ENCODE measurements at places on chromosomes 3 and 15. TPM values are rescaled to one million over a fixed set of nuclear protein-coding genes. Genes with fewer than 3 reads are reported as not detected.

DNA sequence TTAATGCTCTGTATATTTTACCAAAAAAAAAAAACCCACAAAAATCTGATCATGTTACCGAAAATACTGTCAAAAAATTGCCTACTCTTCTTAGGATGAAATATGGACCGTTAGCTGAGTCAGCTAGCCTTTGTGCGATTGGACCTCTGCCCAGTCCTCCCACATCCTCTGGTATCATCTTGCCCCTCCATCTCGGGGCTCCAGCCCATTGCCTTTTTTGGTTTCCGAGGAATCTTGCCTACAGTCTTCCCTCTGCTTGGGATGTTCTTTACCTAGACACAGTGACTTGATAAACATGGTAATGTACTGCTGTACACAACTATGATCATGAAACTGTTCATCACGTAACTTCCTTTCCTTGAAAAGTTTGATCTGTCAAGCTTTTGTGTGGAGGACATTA is 371.4 kb downstream of the SV2B start:
- no peak for DNase-seq
- H3K4me1 ChIP-seq: no peaks in the 10 kb centered on the region
- H3K27ac ChIP-seq: no peak overlapping the region
- no peak overlapping the region for H3K4me3 ChIP-seq
- no peaks in the 10 kb centered on the region for H3K36me3 ChIP-seq

DNA sequence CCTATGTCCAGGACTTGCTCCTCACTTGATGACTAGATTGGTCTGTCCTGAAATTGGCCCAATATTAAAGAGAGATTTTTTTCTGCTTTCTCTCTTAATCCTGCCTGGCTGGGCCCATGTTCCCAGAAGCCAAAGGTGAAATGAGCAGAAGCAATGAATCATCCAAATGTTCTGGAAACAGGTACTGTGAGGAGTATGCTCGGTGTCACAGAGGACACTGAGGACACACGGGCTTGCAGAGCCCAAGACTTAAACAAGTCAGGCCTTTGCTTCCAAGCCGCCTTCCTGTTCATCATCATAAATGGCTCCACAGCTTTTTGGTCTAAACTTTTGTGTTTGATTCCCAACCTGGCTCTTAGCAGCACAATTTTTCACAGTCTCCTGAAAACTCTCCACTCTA is 31.4 kb downstream of the EIF3J start:
- peaks cover 16% of the 10 kb centered on the region for H3K36me3 ChIP-seq
- no peak overlapping the region for H3K4me3 ChIP-seq
- no peaks in the 10 kb centered on the region for H3K4me1 ChIP-seq
- DNase-seq: no peak

DNA sequence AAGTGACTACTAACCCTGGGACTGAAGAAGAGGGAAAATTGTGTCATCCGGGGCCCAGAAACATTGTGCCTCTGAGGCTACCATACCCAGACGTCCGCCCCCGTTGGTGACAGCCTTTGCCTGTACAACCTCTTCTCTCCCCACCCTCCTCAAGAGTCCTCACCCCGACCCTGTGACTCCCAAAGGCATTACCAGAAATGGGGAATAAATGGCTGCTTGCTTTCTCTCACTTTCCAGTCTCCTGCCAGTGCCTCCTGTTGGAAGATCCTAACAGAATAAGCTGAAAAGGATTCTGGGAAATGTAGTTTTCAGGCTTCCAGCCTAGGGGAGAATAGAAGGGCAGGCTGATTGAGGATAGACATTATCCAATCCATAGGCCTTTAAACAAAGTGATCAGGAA is 30.8 kb upstream of the SLC25A36 start:
- H3K36me3 ChIP-seq: no peaks in the 10 kb centered on the region
- H3K27me3 ChIP-seq: no peaks in the 10 kb centered on the region
- no peaks in the 10 kb centered on the region for H3K4me1 ChIP-seq
- no peak overlapping the region for H3K4me3 ChIP-seq
- no peak overlapping the region for H3K27ac ChIP-seq

GRCh38 chr15:41790756-41791546 is 16.7 kb downstream of the MAPKBP1 start:
- H3K4me3 ChIP-seq: no peak overlapping the region
- peak; percentile 85 for DNase-seq
- peak overlapping the region; percentile 93 for H3K27ac ChIP-seq
- no peaks in the 10 kb centered on the region for H3K27me3 ChIP-seq

The SLC25A26 gene
- 23.5 TPM for polyA plus RNA-seq

The CEP19 gene
- polyA plus RNA-seq: 0.53 TPM

The RETNLB gene
- not detected for polyA plus RNA-seq

GRCh38 chr15:67618297-67618696 is 75.8 kb downstream of the MAP2K5 start:
- H3K4me1 ChIP-seq: no peaks in the 10 kb centered on the region
- H3K27me3 ChIP-seq: no peaks in the 10 kb centered on the region
- H3K4me3 ChIP-seq: no peak overlapping the region
- no peaks in the 10 kb centered on the region for H3K36me3 ChIP-seq
- DNase-seq: no peak
- no peak overlapping the region for H3K27ac ChIP-seq

DNA sequence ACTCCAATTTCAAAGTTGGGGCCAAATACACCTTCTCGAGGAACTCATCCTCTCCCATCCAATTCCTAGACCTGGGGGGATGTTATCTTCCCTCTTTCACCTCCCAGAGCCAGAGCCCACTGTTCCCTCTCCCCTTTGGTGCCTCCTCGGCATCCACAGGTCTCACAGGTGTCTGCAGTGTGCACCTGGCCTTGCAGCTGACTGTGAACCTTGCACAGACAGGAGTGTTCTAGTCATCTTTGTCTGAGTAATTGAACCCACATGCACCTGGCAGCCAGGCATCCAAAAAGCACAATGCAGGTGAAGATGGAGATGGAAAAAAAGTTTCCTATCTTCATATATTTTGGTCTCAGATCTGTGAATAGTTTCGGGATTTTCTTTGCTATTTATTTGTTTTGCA is 30.8 kb downstream of the PCOLCE2 start:
- no peak overlapping the region for H3K27ac ChIP-seq
- H3K36me3 ChIP-seq: no peaks in the 10 kb centered on the region
- H3K4me1 ChIP-seq: no peaks in the 10 kb centered on the region
- peaks cover 14% of the 10 kb centered on the region for H3K27me3 ChIP-seq
- no peak for DNase-seq

The CCDC9B gene
- 7.6 TPM for polyA plus RNA-seq

DNA sequence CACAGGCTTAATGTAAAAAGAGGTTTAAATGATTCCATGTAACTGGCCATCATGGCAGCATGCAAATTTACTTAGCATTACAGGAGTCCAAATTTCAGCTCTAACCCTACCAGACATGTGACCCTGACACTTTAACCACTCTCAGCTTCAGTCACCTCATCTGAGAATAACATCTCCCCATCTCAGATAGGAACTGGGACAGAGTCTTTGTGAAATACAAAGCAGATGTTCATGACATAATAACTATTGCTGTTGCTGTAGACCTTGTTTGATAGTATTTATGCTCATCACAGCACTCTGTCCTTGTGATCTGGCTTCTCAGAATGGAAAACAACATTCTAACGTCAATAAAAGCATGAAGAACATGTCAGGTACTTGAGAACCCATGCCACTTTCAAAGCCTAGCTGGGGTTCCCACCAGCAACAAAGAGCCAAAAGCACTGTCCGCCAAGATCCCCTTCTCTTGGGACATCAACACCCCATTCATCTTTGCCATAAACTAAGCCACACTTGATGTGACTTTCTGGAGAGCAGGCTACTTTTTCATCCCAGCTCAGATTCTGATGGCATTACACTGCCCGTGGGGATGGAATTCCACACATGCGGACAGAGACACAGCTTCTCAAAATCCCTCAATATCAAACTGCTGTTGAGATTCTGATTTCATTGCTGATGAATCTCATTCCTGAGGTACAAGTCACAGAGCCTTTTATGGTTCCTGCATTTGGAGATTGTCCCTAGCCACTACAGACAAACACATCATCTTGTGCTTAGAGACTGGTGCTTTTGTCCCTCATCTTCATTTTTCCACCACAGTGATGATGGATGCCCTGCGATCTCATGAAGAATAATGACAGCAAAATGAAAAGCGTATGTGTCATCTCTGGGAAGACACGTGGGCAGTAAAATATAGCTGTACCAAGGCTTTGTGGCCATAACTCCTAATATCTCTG is 202.7 kb downstream of the TNIK start:
- no peak for DNase-seq
- H3K36me3 ChIP-seq: no peaks in the 10 kb centered on the region
- H3K27me3 ChIP-seq: no peaks in the 10 kb centered on the region
- no peak overlapping the region for H3K4me3 ChIP-seq
- H3K4me1 ChIP-seq: peaks cover 39% of the 10 kb centered on the region
- no peak overlapping the region for H3K27ac ChIP-seq

GRCh38 chr15:71788646-71789579 is 21.4 kb upstream of the NR2E3 start:
- no peak overlapping the region for H3K4me3 ChIP-seq
- H3K27ac ChIP-seq: peak overlapping the region; percentile 34
- H3K27me3 ChIP-seq: no peaks in the 10 kb centered on the region
- DNase-seq: peak; percentile 59

- no peaks in the 10 kb centered on the region for H3K27me3 ChIP-seq
- H3K27ac ChIP-seq: no peak overlapping the region
- H3K36me3 ChIP-seq: no peaks in the 10 kb centered on the region
- no peak for DNase-seq
Observed at GRCh38 chr3:46668116-46668515, 25.4 kb downstream of the ALS2CL start.

DNA sequence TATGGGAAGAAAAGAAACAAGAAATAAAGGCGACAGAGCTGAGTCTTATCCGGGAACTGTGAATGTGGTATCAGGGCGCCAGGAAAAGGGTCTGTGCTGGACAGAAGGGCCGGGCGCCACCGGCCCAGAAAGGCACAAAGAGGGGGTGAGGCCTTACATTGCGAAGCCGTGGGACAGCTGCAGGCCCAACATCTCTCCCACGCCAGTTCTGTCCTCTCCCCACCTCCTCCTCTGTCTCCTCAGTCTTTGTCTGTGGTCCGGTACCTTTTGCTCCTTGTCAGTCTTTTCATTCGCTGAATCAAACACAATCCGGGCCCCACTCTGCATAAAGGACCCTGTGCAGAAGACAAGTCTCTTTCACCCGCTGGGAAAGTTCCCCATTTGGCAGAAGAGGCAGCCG is 81.8 kb downstream of the LRIG1 start:
- no peaks in the 10 kb centered on the region for H3K27me3 ChIP-seq
- H3K36me3 ChIP-seq: peaks cover 14% of the 10 kb centered on the region
- no peaks in the 10 kb centered on the region for H3K4me1 ChIP-seq
- no peak for DNase-seq
- H3K27ac ChIP-seq: no peak overlapping the region

The CCDC71 gene
- 48.7 TPM for polyA plus RNA-seq

GRCh38 chr15:52080031-52080430 is 32.5 kb downstream of the BCL2L10 start:
- no peak overlapping the region for H3K4me3 ChIP-seq
- H3K27ac ChIP-seq: no peak overlapping the region
- DNase-seq: no peak
- peaks cover 4% of the 10 kb centered on the region for H3K4me1 ChIP-seq

The PTH1R gene
- not detected for polyA plus RNA-seq

GRCh38 chr15:100198442-100198841 is 143.3 kb downstream of the ADAMTS17 start:
- DNase-seq: no peak
- no peaks in the 10 kb centered on the region for H3K36me3 ChIP-seq
- no peaks in the 10 kb centered on the region for H3K27me3 ChIP-seq
- H3K27ac ChIP-seq: no peak overlapping the region
- no peaks in the 10 kb centered on the region for H3K4me1 ChIP-seq

The OXTR gene
- polyA plus RNA-seq: 0.08 TPM

- DNase-seq: no peak
- no peak overlapping the region for H3K4me3 ChIP-seq
- no peaks in the 10 kb centered on the region for H3K4me1 ChIP-seq
Observed at GRCh38 chr3:112017091-112017490, 17.4 kb upstream of the TMPRSS7 start.

DNA sequence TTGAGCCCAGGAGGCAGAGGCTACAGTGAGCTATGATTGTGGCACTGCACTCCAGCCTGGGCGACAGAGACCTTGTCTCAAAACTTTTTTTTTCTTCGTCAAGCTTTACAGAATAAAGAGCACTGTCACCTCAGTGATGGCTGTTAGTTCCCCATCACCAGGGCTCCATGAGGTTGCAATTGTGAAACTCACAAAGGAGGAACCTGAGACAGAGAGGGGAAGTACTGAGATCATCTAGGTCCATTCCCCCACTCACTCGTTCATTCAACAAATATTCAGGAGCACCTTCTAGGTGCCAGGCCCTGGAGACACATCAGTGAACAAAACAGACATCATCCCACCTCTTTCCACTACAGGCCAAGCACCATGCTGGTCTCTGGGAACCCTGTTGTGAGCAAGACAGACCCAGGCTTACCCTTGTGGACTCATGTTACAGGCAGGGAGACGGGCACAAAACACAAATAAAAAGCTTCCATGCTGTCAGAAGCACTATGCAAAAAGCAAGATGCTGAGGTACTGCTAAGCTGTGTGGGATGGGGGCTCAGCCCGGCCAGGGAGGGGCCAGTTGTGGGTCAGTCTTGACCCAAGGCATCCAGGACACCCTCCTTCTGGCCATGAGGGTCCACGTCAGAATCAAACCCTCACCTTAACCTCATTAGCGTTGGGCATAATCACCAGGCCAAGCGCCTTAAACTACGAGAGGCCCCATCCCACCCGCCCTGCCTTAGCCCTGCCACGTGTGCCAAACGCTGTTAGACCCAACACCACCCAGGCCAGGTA is 2.1 kb upstream of the RHO start:
- no peak overlapping the region for H3K4me3 ChIP-seq
- no peak for DNase-seq
- H3K4me1 ChIP-seq: peaks cover 11% of the 10 kb centered on the region
- no peaks in the 10 kb centered on the region for H3K36me3 ChIP-seq

DNA sequence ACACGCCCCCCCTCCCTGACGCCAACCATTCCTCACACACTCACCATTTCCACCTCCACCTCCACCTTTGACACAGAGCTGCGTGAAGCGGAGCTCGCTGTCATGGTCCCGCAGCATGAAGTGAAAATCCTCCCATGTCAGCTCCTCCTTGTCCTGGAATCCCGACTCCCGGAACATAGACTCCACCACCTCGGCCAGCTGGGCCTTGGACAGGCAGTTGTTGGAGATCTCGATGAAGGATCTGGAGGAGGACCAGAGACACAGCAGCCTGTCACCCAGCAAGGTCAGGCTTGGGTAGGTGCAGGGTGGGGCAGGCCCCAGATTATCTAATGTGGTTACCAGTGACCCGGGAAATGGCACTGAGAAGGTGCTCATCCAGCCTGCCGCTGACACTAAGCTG is 12.2 kb downstream of the DUOX2 start:
- no peak for DNase-seq
- no peaks in the 10 kb centered on the region for H3K36me3 ChIP-seq
- no peaks in the 10 kb centered on the region for H3K4me1 ChIP-seq

The DLEC1 gene
- polyA plus RNA-seq: not detected
